Stimulated activated CD8-positive, alpha-beta memory T cell treated with anti-CD3 and anti-CD28 coated beads, Interleukin-2, amount 100 ng/mL, for 1 hour (primary cell): ENCODE measurements at places on chromosomes 5 and 9.

- no peak for DNase-seq
Measured at GRCh38 chr9:109956717-109957440, 176.9 kb downstream of the PALM2AKAP2 start.

DNA sequence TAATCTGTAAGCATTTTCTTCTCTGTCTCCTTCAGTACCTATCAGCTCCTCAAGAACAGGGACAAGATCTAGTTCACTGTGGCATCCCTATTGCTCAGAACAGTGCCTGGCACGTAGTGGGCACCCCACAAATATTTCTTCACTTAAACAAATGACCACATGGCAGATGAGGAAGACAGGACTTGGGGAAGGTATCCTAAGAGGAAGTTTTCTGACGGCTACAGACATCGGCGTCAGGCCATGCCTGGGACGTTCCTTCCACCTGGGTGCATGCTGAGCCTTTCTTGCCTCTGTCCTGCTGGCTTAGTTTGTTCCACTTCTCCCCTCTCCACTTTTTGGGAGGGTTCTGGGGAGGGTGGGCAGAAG, 60.2 kb downstream of the NEURL1B start:
- DNase-seq, result no peak

DNA sequence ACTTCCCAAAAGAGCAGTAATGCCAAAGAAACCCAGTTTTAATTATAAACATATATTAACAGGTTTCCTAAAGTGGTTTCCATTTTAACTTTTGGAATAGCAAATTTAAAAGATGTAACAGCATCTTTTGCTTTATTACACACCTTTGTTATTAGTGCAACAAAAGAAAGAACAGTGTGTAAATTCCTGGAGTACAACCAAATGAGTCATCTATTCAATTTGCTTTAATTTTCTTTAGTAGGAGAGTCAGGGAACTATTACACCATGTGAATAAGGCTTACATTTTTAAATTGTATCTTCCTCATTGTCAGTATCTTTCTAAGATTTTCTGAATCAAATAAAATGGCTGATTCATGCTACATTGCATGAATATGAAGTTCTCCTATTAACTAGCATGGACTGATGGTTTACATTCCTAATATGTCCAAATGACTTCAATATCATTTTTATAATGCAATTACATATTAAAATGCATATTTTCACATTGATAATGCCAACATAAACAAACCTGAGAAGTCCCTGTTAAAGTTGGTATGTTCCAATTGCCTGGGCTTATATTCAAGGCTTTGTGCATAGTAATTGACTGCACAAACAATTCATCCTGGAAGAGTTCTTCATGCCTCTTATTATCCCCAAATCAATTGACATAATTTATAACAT, 22.5 kb downstream of the EDIL3 start:
- no peak for DNase-seq

DNA sequence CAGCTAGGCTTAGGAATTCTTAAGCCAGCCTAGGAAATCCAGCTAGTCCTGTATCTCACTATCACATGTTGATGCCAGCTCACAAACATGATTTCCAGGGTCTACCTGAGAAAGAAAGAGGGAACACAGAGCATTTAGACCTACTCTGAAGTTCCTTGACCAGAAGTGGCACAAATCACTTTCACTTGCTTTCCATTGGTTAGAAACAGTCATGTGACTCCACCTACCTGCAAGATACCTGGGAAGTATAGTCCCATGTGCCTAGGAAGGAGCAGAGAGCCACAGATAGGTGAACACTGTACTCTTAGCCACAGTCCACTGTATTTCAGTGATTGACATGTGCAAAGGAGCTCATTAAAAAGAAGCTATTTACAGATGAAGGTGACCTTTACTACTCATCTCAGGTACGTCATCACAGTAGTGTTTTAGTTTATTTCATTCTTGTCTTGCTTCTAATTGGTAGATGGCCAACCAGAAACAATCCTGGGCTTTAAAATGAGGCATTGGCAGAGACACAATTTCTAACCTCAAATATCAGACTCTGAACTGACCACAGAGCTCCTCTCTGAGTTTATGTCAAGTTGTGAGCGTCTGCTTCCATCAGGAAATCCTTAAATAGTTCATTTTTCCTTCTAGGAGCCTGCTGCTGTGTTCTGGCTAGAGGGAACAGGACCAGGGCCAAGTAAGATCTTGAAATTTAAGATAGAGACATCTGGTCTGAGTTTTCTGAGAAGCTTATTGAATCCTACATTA, 340.7 kb downstream of the TLE4 start:
- no peak for DNase-seq

DNA sequence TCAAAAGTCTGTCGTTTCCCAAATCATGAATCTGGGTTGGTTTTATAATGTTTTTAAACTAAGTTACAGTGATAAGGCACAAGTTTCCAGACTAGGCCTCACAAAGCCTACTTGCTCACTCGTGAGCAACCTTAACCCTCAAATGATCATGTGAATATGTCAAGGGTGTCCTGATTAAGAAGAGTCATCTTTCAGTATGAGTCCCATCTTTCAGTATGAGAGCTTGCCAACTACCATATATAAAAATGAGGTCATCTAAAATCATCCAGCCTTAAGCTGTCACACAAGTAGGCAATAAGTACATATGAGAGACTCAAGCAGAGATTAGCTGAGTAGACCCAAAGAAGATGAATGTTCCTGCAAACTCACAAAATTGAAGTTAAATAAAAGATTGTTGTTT, 668.4 kb upstream of the FAM174A start:
- DNase-seq, result no peak

DNA sequence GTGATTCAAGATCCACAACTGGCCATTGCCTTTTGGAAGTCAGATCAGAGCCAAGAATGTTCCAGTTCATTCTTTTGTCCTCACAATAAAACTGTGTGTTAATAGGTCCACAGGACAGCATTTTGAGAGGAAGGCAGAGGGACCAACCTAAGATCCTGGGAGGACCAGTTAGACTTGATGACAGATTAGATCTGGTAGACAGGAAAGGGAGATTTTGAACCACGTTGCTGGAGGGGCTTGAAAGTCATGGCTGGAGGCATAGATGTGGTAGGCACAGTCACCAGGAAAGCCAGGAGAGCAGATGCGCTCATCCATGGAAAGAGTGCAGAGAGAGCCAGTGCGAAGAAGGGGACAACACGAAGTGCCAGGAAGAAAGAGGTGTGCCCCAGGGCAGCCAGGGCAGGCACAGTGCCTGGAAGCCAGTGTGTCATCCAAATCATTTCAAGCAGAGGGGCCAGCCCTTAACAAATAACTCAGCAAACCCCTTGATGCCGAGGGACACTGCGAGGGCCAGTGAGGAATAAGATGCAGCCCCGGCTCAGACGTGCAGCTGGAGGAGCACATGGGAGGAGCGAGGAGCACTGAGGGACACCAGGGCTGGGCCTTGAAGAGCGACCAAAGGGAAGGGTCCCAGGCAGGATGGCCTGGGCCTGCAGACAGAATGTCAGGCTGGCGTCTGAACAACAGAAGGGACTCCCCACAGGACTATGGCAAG, 12.8 kb upstream of the SLC2A8 start:
- DNase-seq, result no peak

DNA sequence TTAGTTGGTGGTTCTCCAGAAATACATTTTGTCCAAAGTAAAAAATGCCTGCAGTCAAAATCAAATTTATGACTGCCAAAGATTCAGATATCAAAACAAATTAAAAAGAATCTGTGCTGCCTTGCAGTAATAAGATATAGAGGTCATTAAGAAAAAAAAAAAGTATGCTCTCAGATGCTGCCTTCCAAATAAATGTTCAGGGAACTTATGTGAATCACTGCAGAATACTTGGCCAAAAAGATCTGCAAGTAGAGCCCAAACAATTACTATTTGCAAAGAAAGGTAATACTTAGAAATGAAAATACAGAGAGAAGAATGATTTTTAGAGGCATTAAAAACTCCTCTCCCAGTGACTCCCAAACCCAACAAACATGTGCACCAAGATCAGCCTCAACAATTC, 52.4 kb downstream of the MRPS27 start:
- DNase-seq, result no peak

DNA sequence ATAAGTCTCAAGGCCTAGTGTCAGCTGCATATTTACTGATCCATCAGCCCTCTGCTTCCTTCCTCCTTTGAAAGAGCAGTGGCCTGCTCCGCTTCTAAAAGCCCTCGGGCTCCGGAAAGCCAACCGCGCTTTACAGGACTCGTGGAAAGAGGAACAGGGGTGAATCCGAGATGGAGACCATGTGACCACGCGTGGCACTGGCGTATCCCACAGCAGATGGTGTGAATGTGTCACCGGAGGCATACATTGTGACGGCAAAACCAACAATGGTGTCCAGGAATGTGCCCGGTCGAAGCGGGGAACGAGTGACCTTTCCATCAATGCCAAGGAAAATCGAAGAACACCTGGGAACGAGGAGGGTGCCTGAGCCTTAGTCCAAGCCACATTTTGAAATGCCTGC, 484.6 kb downstream of the SPATA31A7 start:
- no peak for DNase-seq

GRCh38 chr9:133470988-133471387, 7.9 kb downstream of the SLC2A6 start:
- DNase-seq, result no peak
